ENCODE measurements at places on chromosomes 12 and 14. TPM values are rescaled to one million over a fixed set of nuclear protein-coding genes. Genes with fewer than 3 reads are reported as not detected.

DNA sequence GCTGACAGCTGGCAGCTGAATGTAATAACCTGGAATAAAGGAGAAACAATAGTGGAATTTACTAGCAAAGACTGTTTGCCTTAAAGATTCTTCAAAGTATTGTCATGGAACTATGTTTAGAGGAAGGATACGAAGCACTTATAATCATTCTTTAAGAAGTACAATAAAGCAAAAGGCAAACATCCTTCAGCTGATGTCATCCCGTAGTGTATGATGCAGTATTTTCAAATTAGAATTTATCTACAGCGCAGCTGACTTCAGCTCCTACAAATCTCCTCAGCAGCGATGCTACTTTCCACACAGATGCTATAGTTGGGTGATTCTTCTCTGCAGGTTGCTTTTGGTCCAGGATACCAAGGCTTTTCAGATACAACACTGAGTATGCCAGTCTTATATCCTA lies 31.5 kb downstream of the CLEC1A start:
- no peak overlapping the region for H3K4me3 ChIP-seq
- peaks cover 18% of the 10 kb centered on the region for H3K4me1 ChIP-seq
- DNase-seq: no peak
- H3K27me3 ChIP-seq: no peaks in the 10 kb centered on the region
- no peaks in the 10 kb centered on the region for H3K36me3 ChIP-seq
- no peak overlapping the region for H3K27ac ChIP-seq

GRCh38 chr14:64801800-64802199 lies 77.9 kb downstream of the SPTB start:
- no peak overlapping the region for H3K4me3 ChIP-seq
- no peaks in the 10 kb centered on the region for H3K27me3 ChIP-seq
- peaks cover 17% of the 10 kb centered on the region for H3K4me1 ChIP-seq
- no peaks in the 10 kb centered on the region for H3K36me3 ChIP-seq
- peak; percentile 36 for DNase-seq

DNA sequence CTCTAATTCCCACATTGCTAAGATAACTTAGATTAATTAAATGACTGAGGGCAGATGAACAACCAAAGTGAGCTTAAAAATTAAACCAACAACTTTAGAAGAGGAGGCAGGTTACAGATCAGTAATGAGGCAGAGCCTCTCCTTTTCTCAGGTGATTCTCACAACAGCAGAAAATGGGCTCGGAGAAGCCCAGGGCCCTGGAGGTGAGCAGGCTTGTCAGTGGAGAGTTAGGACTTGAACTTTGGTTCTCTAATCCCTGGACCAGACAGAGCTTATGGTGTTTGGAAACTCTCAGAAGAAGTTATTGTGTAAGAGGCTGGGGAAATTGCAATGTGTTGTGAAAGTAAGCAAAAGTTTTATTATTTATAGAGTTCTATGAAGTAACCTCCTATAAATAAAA lies 2.8 kb downstream of the TRHDE start:
- 0 out of 2 replicates have a peak overlapping the region, but pooled peaks have one; percentile 71 for H3K4me3 ChIP-seq
- peaks cover 31% of the 10 kb centered on the region for H3K27me3 ChIP-seq
- DNase-seq: peak; percentile 39
- no peaks in the 10 kb centered on the region for H3K4me1 ChIP-seq
- no peak overlapping the region for H3K27ac ChIP-seq
- no peaks in the 10 kb centered on the region for H3K36me3 ChIP-seq

DNA sequence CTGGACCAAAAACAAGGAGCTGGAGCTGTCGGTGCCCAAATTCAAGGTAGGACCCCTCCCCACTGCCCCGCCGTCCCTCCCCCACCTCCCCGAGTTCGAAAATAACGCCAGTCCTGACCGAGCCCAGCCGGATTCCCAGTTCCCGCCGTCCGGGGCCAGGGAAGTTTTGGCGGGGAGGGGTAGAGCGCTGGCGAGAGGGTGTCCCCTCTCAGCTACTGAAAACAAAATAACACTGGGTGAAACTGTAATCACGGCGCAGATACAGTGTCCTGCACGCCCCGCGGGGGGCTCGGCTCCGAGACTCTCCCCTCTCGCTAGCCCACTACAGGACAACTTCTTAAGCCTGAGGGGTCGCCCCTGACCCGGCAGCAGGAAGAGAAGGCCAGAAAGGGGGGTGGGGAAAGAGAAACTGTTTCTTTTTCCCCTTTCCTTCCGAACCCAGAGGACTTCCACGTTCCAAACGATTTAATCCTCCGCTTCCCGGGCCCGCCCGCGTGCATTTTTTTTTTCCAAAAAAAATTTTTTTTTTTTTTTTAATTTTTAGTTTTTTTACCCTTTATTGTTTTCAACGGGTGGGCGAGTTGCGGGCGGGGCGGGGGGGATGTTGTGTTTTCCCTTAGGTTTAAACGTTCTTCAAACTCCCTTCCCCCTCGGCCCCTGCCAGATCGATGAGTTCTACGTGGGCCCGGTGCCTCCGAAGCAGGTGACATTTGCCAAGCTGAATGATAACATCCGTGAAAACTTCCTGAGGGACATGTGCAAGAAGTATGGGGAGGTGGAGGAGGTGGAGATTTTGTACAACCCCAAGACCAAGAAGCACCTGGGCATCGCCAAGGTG lies 1.6 kb downstream of the SETD1B start:
- 0 out of 2 replicates have a peak, but pooled peaks cover 3% of the 10 kb centered on the region for H3K36me3 ChIP-seq
- peak overlapping the region; percentile 80 for H3K4me3 ChIP-seq
- peaks cover 22% of the 10 kb centered on the region for H3K4me1 ChIP-seq
- peak overlapping the region; percentile 99 for H3K27ac ChIP-seq

DNA sequence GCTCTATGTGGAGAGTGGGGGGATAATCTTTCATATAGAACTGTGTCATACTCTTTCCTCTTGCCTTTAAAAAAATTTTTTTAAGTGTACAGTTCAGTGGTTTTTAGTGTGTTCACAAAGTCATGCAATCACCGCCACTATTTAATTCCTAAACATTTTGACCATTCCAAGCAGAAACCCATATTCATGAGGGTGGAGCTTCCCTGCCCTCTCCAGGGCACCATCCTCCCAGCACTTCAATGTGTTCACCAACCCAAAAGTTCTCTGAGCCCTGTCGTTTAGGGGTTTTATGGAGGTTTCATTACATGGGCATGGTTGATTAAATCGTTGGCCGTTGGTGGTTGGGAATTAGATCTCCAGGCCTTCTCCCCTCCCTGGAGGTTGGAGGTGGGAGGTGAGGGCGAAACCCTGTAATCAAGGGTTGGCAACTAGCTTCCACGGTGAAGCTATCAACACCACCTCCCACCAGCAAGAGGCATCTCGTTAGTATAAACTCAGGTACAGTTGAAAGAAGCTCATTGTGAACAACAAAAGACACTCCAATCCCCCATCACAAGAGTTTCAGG lies 42.8 kb upstream of the WNK1 start:
- H3K4me1 ChIP-seq: no peaks in the 10 kb centered on the region
- H3K36me3 ChIP-seq: no peaks in the 10 kb centered on the region
- DNase-seq: no peak

GRCh38 chr14:72463291-72463866 lies 430.5 kb downstream of the DPF3 start:
- H3K27ac ChIP-seq: no peak overlapping the region
- H3K27me3 ChIP-seq: peaks cover 4% of the 10 kb centered on the region
- peaks cover 9% of the 10 kb centered on the region for H3K4me1 ChIP-seq
- no peaks in the 10 kb centered on the region for H3K36me3 ChIP-seq
- no peak overlapping the region for H3K4me3 ChIP-seq
- DNase-seq: peak; percentile 45

GRCh38 chr12:131140697-131141096 lies 187.0 kb downstream of the ADGRD1 start:
- no peak overlapping the region for H3K4me3 ChIP-seq
- DNase-seq: no peak
- H3K4me1 ChIP-seq: no peaks in the 10 kb centered on the region
- H3K36me3 ChIP-seq: no peaks in the 10 kb centered on the region

Gene IL26
- not detected for total RNA-seq

Gene CLEC4C
- total RNA-seq: not detected

Gene TAS2R8
- not detected for total RNA-seq
